Psoas muscle (tissue), 8 donors: ENCODE measurements at places on chromosomes 4 and X. TPM values are rescaled to one million over a fixed set of nuclear protein-coding genes. Genes with fewer than 3 reads are reported as not detected.
A peak's percentile ranks its signal among the peaks of the same experiment; 100 is the strongest.

Gene GABRG1
- total RNA-seq: not detected

Gene HPGD
- total RNA-seq: 1.0 TPM

Gene ETDB
- total RNA-seq: not detected

Gene TMSB15A
- not detected for total RNA-seq

Gene AWAT2
- total RNA-seq: not detected

DNA sequence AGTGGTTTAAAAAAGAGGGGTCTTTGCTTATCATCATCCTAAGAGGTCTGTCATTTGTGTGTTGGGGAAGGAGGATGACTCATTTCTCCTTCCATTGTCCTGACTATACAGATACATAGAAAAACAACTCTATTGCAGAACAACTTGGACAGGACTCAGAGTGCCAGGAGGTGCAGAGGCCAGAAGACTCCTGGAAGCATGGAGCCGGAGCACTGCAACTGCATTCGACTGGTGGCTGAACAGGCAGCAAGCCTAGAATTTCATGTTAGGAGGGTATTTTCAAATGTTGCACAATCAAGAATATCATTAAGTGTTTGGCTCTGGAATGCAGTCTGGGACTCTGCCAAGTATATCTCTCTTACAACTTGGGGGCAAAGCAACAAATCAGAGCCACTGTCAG is 35.0 kb upstream of the MAML3 start:
- H3K27me3 ChIP-seq: no peaks in the 10 kb centered on the region
- no peaks in the 10 kb centered on the region for H3K4me1 ChIP-seq
- no peak overlapping the region for H3K4me3 ChIP-seq

DNA sequence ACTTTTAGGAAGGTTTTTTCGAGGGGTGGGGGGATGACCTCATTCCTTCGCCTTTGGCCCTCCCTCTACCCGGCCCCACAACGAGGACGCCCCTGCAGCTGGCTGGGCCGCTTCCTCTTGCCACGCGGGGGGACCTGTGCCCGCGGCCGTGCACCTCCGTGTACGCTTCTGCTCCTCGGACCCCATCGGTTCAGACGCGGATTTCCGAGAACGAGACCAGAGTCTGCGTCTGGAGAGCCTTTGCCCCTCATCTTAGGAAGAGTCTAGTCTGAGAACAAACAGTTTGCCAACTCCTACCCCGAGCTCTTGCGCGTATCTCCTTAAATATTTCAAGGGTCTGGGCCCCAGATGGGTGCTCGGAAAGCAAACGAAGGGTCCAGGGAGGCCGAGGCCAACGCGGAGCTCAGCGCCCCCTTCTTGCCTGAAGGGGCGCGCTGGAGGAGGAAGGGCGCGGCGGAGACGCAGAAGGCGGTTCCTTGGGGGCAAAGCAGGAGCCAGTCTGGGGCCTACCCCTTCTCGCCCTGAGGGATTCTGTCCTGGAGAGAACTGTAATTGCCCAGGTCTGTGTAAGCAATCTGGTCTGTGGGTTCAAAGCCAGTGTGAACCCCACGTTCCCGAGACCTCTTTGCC is 3.9 kb upstream of the SFRP2 start:
- DNase-seq: peak; percentile 18
- no peaks in the 10 kb centered on the region for H3K4me1 ChIP-seq
- H3K36me3 ChIP-seq: no peaks in the 10 kb centered on the region
- H3K27ac ChIP-seq: no peak overlapping the region

DNA sequence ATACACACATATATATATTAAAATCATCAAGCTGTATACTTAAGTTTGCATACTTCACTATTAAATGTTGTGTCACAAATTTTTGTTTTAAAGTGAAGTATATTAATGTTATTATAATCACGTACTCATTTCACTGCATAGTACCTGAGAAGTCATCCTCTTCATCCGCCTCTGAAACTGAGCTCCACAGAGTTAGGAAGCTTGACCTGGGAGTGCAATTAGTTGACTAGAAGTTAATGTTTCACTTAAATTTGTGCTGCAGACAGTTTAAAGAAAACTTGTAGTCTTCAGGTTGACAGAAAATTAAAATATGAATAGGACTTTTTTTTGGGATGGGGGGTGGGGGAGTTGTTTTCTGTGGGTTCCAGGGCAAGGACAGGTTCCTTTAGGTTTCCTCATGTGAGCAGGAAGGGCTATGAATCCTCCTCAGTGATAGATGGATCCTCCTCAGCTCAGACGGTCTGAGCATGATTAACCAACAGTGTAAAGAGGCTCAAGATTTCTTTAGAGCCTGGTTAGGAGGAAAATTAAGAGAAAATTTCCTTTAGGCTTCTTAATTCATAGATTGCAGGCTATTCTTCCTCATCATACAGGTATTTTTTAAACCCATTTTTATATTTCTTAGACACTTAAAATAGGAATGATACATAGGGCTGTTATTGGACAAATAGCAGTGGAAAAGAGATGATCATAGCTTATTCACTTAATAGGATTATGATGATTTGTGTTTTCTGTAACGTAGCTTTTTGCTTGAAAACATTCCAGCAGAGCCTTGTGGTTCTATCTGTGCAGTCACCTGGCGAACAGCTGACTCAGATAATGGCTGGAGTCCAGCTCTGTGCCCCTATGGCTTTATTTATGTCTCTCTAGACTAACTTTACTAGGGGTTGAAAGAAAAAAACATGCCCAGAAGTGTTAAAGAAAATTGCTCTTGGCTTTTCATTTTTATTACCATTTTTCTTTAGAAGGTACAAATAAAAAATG is 102.7 kb downstream of the SLC4A4 start:
- H3K27me3 ChIP-seq: no peaks in the 10 kb centered on the region
- H3K27ac ChIP-seq: no peak overlapping the region
- H3K4me1 ChIP-seq: no peaks in the 10 kb centered on the region
- H3K36me3 ChIP-seq: no peaks in the 10 kb centered on the region
- no peak overlapping the region for H3K4me3 ChIP-seq
- DNase-seq: no peak

GRCh38 chr4:21415728-21416127 is 532.8 kb downstream of the KCNIP4 start:
- H3K4me3 ChIP-seq: no peak overlapping the region
- no peaks in the 10 kb centered on the region for H3K27me3 ChIP-seq
- no peak for DNase-seq
- H3K27ac ChIP-seq: no peak overlapping the region

DNA sequence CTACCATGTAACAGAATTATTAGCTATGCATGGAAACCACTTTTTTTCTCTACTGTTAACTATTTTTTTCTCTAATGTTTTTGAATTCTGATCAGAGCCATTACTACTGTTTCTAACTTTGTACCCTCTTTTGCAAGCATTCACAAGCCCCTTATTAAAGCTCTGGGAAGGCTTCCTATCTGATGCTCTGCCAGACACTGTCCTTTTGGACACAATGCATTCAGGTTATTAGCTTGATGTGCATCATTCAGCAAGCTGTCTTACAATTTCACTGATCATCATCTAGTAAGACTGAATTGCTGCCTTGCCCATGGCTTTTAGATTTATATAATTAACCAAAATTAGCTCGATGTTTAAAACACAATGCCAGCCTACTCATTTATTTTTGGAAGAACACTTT is 155.1 kb downstream of the NR3C2 start:
- peaks cover 36% of the 10 kb centered on the region for H3K4me1 ChIP-seq
- no peak for DNase-seq
- no peaks in the 10 kb centered on the region for H3K27me3 ChIP-seq
- H3K4me3 ChIP-seq: no peak overlapping the region
- no peaks in the 10 kb centered on the region for H3K36me3 ChIP-seq
- peak overlapping the region; percentile 34 for H3K27ac ChIP-seq

DNA sequence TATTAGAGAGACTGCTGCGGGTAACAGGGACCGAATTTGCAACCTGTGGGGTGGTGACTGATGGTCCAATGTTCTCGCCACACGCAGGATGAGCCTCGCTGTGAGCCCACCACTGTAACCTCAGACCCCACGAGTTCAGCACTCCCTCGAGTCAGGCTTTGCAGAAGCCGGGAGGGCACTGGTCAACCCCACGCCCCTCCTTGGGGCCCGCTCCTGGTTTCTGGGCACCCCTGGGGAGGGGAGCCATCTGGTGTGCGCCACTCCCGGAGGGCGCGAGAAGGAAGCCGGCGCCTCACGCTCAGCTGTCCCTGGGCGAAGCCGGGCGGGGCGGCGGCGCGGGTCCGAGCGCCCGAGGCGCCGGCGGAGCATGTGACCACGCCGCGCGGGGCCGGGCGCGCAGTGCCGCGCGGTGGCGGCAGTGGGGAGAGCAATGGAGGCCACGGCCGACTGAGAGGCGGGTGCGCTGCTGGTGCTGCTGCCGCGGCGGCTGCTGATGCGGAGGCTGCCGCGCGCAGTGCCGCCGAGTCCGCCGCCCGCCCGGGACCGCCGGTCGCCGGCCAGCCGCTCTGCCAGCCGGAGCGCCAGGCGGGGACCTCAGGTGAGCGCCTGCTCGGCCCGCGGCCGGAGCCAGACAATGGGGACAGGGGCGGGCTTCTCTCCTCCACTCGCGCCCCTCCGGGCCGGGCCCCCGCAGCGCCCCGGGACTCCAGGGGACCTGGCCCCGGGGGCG is 100.1 kb downstream of the CEP135 start:
- peak; percentile 21 for DNase-seq
- H3K27ac ChIP-seq: no peak overlapping the region
- no peaks in the 10 kb centered on the region for H3K4me1 ChIP-seq

DNA sequence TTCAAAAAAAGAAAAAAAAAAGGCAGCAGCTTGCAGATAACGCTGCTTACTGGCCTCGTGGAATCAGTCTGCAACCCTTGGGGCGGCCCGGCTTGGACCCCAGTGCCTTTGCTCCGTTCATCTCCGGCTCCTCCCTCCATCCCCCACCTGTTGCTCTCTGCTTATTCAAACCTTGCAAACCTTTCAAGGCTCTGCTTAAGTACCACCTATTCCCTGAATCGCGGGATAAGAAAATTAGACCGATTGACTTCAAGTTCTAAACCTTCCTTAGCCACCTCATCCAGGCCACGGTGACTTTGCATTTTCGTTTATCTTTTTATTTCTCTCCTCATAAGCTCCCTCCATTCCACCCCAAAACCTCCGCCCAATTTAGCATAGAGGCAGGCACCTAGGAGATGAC is 1.4 kb upstream of the PHKA1 start:
- H3K4me1 ChIP-seq: no peaks in the 10 kb centered on the region
- DNase-seq: no peak
- no peak overlapping the region for H3K4me3 ChIP-seq
- no peaks in the 10 kb centered on the region for H3K36me3 ChIP-seq
- H3K27me3 ChIP-seq: no peaks in the 10 kb centered on the region

DNA sequence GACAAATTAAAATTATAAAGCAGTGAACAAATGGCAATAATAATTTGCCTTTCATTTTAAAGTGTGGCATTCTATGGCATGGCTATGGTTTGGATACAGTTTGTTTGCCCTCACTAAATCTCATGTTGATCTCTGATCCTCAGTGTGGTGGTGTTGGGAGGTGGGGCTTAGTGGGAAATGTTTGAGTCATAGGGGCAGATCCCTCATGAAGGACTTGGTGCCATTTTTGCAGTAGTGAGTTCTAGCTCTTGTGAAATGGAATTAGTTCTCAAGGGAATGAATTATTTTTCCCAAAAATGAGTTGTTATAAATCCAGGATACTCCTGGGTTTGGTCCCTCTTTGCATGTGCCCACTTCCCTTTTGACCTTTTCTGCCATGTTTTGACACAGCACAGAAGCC is 181.4 kb downstream of the AMELX start:
- no peak overlapping the region for H3K4me3 ChIP-seq
- H3K27me3 ChIP-seq: no peaks in the 10 kb centered on the region
- no peaks in the 10 kb centered on the region for H3K4me1 ChIP-seq
- H3K27ac ChIP-seq: no peak overlapping the region
- DNase-seq: no peak
- H3K36me3 ChIP-seq: no peaks in the 10 kb centered on the region

GRCh38 chr4:24910499-24910898 is 2.3 kb downstream of the CCDC149 start:
- no peak overlapping the region for H3K4me3 ChIP-seq
- H3K27ac ChIP-seq: no peak overlapping the region
- H3K4me1 ChIP-seq: no peaks in the 10 kb centered on the region
- no peak for DNase-seq
- peaks cover 20% of the 10 kb centered on the region for H3K36me3 ChIP-seq

DNA sequence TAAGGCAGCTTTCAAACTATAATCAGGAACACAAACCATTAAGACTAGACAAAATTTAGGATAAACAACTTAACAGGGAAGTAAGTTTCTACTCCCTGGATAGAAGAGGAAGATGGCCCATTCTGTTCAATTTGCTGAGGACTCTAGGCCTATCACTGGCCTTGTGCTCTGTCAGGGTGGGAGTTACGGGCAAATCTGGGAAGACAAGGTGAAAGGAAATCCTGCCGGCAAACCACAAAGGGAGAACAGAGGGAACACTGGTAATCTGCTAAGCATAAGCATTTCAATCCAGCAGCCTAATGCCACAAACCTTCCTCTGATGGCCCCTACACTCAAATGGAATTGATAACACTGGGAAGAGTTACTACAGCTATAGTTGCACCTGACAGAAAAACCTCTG is 8.3 kb downstream of the GPR82 start:
- no peaks in the 10 kb centered on the region for H3K36me3 ChIP-seq
- H3K27ac ChIP-seq: no peak overlapping the region
- no peaks in the 10 kb centered on the region for H3K27me3 ChIP-seq
- no peak overlapping the region for H3K4me3 ChIP-seq
- no peak for DNase-seq

DNA sequence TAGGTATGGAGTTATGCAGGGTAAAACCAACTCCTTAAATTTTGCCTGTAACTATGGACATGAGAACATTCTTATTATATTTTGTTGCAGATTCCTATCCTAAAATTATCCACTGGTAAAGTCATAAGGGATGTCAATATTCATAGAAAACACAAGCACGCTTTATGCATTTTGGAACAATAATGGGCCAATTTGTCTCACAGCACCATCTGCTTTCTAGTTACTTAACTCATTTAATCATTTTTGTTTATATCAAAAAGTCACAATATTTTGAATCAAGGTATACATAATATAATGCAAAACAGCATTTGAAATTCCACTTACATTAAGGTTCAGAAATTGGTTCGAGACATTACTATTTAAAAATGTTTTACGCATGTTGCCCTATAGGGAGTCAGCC is 203.0 kb downstream of the GABRG1 start:
- no peaks in the 10 kb centered on the region for H3K36me3 ChIP-seq
- no peaks in the 10 kb centered on the region for H3K27me3 ChIP-seq
- no peaks in the 10 kb centered on the region for H3K4me1 ChIP-seq
- DNase-seq: no peak
- H3K27ac ChIP-seq: no peak overlapping the region

DNA sequence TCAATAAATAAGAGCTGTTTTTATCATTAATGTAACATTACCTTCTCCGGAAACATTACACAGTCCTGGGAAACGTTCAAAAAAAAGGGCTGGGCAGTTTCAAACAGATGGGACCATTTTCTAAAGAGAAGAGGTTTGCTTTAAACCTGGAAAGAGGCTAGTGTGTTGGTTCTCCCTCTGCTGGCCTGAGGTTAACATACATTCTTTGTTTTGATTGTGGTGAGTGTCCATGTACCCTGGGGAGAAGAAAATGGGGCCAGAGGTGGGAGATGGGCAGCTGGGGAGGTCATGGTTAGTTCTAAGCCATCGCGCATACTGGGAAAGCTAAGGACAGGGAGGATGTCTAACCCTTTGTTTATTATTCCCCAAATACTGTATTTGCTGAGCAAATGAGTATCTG is 194.7 kb downstream of the CPEB2 start:
- H3K4me1 ChIP-seq: no peaks in the 10 kb centered on the region
- no peak for DNase-seq
- no peaks in the 10 kb centered on the region for H3K27me3 ChIP-seq
- no peak overlapping the region for H3K27ac ChIP-seq
